ENCODE measurements at places on chromosomes 16 and 17. TPM values are rescaled to one million over a fixed set of nuclear protein-coding genes. Genes with fewer than 3 reads are reported as not detected.

Gene CCL17
- not detected for total RNA-seq

Gene TMC7
- total RNA-seq = 0.71 TPM

Gene CHD9
- total RNA-seq = 13.8 TPM

Gene KRT31
- not detected for total RNA-seq

Gene HS3ST6
- total RNA-seq = not detected

Gene PRSS53
- 2.7 TPM for total RNA-seq

Gene NPW
- total RNA-seq = not detected

Gene CASKIN1
- total RNA-seq = not detected
